Stimulated activated memory B cell treated with anti-CD40 and anti-IgM and Interleukin-4, amounts not matched to agents 10 μg/mL and 1 μg/mL and 100 μg/mL, for 72 hours (primary cell): ENCODE measurements at places on chromosomes 5 and 9.
A peak's percentile ranks its signal among the peaks of the same experiment; 100 is the strongest.

DNA sequence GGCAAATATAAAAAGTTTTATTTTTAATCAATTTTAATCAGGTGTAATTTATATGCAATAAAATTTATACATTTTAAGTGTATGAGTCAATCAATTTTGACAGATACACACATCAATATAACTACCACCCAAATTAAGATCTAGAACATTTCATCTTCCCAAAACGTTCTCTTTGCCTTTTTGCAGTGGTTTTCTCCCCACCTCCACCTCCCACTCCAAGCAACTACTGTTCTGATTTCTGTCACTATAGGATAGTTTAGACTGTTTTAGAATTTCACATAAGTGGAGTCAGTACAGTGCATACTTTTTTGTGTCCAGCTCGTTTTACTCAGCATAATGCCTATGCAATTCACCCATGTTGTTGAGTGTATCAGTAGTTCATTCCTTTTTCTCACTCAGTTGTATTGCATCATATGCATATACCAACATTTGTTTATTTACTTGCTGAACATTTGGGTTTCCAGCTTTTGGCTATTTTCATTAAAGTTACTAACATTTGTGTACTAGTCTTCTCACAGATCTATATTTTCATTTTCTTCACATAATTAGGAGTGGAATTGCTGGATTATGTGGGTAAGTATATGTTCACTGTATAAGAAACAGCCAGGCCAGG lies 52.2 kb upstream of the DHFR start:
- no peak overlapping the region for H3K4me3 ChIP-seq
- no peak overlapping the region for H3K27ac ChIP-seq
- peaks cover 45% of the 10 kb centered on the region for H3K36me3 ChIP-seq

- peak overlapping the region; percentile 91 for H3K27ac ChIP-seq
- peak overlapping the region; percentile 19 for H3K4me3 ChIP-seq
- no peak for ATAC-seq
- peaks cover 81% of the 10 kb centered on the region for H3K36me3 ChIP-seq
Observed at GRCh38 chr9:36937346-36937745, 96.7 kb downstream of the PAX5 start.

DNA sequence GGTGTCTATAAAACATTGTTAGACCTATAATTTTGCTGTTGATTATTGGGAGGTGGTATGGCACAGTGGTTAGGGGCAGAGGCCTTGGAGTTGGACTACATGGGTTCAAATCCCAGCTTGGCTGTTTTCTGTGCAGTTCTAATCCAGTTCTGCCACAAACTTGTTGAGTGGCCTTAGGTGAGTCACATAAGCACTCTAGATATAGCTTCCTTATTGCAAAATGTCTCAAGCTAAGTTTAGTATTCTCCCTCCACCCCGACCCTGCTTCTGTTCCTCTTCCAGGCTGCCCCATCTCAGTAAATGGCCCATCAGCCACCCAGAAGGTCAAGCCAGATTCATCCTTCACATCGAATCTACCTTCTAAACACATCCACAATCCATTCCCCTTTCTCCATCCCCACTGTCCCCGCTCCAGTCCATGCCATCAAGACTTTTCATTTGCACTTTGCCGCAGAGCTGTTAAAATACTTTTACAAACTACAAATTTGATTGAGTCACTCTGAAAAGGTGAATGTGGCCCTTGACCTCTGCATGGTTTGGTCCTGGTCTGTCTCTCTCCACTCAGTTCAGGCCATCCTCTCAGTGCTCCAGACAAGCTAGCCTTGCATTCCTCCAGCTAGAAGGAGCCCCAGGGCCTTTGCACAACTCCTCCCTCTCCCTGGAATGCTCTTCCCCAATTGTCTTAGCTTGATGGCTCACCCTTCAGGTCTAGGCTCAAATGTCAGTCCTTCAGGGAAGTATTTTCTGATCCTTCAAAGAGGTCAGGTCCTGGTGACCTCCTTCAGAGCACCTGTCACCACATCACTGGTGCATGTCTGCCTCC lies 10.0 kb upstream of the HDHD3 start:
- no peak overlapping the region for H3K27ac ChIP-seq
- no peaks in the 10 kb centered on the region for H3K27me3 ChIP-seq
- no peaks in the 10 kb centered on the region for H3K4me1 ChIP-seq
- no peak overlapping the region for H3K4me3 ChIP-seq
- H3K36me3 ChIP-seq: peaks cover 47% of the 10 kb centered on the region

DNA sequence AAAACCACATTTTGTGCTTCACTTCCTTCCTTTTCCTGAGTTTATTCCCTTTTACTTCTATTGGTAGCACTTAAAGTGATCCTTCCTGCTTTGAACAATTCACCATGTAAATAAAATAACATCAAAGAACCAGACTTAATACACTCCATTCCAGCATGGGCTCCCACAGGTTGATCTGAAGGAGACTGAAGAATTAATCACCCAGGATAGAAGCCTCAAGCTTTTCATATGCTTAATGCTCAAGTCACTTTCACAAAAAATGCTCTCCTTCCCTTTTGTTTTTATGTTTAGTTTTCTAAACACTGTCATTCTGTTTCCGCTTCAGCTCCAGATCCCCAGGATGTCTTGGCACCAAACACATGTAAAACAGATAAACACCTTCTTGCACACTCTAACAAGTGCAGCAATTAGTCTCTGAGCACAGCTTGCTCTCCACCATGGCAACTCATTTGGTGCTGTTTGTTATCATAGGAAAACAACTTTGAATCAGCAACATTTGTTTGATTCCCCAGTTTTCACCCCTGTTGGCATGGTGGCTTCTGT lies 37.0 kb downstream of the DMRTA1 start:
- H3K4me3 ChIP-seq: no peak overlapping the region
- no peaks in the 10 kb centered on the region for H3K4me1 ChIP-seq
- no peak for ATAC-seq

- no peaks in the 10 kb centered on the region for H3K4me1 ChIP-seq
- no peak for ATAC-seq
- H3K27ac ChIP-seq: no peak overlapping the region
- peaks cover 69% of the 10 kb centered on the region for H3K27me3 ChIP-seq
- H3K36me3 ChIP-seq: no peaks in the 10 kb centered on the region
- H3K4me3 ChIP-seq: no peak overlapping the region
Observed at GRCh38 chr5:123080215-123080614, 8.8 kb upstream of the PRDM6 start.

DNA sequence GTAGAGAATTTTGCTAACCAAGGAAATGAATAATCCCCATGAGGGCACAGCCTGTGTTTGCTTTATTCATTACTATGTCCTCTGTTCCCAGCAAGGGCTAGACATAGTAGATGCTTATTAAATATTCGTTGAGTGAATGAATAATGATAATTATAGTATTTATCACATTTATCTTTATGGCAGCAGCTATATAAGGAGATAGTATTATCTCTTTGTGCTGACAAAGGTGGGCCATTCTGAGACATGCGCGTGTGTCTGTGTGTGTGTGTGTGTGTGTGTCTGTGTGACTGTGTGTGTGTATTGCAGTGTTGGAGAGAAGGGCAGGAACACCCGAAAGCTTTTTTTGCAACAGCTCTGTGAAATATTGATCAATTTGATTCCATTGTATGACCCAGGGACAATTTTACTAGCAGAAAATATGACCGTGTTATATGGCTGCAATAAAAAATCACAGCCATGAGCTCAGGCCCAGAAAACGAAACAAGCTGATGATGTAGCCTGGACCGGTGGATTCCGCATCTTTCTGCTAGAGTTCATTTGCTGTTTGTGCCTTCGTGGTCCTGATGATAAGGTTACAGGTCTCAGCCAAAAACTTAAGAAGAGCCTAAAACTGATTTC lies 39.8 kb downstream of the ZNF618 start:
- no peaks in the 10 kb centered on the region for H3K36me3 ChIP-seq
- H3K4me3 ChIP-seq: no peak overlapping the region
- no peak for ATAC-seq
- H3K27ac ChIP-seq: no peak overlapping the region
- no peaks in the 10 kb centered on the region for H3K4me1 ChIP-seq

- H3K27me3 ChIP-seq: no peaks in the 10 kb centered on the region
- H3K4me1 ChIP-seq: peaks cover 58% of the 10 kb centered on the region
- H3K36me3 ChIP-seq: peaks cover 89% of the 10 kb centered on the region
Observed at GRCh38 chr5:151051066-151051930, 29.5 kb downstream of the TNIP1 start.

- H3K27ac ChIP-seq: peak overlapping the region; percentile 1
- no peak for ATAC-seq
- peaks cover 7% of the 10 kb centered on the region for H3K27me3 ChIP-seq
- H3K4me1 ChIP-seq: no peaks in the 10 kb centered on the region
- H3K4me3 ChIP-seq: no peak overlapping the region
Observed at GRCh38 chr5:68049053-68049713, 166.4 kb upstream of the PIK3R1 start.

DNA sequence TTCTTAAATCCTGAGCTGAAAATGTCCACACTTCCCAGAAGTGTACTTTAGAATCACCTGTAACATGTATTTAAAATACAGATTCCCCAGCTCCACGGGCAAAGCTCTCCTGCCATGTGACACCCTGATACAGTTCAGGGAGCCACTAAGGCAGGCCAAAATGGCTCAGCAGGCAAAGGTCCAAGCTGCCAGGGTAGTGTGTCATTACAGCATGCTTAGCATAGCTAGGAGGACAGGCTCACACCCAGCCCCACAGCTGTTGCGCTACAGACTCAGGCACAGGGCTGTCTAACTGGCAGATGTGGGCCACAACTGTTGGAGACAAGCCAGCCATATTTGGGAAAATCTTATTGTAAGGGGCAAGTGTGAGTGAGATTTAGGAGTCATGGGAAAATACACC lies 73.0 kb downstream of the C9orf85 start:
- H3K4me3 ChIP-seq: no peak overlapping the region
- no peak overlapping the region for H3K27ac ChIP-seq
- H3K27me3 ChIP-seq: no peaks in the 10 kb centered on the region
- no peaks in the 10 kb centered on the region for H3K4me1 ChIP-seq

DNA sequence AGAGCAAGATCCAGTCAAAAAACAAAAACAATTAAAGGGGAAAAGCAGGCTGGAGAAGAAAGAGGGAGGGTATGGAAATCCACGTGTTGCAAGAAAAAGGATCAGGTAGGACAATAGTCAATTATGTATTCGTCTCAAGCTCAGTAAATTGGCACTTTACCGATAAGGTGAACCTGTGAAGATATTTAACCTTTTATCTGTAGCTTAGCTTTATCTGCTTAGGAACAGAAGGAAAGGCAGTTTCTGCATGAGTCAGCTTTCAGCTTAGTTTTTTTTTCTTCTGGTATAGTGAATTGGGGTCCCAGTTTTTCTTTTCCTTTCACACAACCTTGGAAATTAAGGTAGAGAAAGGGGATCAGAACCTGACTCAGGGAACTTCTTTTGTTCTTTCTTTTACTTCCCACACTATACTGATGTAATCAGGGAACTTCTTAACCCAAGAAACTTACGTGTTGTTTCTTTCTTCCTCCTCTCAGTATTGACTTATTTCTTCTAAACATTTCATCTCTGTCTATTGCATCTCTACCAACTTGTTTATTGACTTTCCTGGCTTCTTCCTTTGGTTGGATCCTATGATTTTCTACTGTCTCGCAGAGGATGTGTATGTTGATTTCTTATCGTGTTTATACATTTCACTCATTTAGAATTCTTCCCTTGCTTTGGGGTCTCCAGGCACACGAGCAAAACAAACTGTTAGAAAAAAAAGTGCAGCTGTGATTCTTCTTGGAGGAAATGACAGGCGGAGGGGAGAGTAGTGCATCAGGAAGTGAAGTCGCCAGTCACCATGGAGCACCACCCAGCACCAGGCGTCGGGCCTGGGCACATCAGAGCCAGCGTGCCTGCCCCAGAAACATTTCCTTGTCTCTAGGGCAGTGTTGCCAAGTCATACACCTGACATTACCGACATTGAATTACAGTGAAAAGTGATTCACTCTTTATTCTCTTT lies 123.0 kb upstream of the LHFPL2 start:
- peaks cover 13% of the 10 kb centered on the region for H3K36me3 ChIP-seq
- no peak for ATAC-seq
- peaks cover 31% of the 10 kb centered on the region for H3K4me1 ChIP-seq
- H3K27ac ChIP-seq: peak overlapping the region; percentile 72
- H3K27me3 ChIP-seq: no peaks in the 10 kb centered on the region
- no peak overlapping the region for H3K4me3 ChIP-seq

GRCh38 chr5:82351754-82352145 lies 73.6 kb upstream of the RPS23 start:
- no peak overlapping the region for H3K4me3 ChIP-seq
- peaks cover under 1% of the 10 kb centered on the region for H3K4me1 ChIP-seq
- H3K36me3 ChIP-seq: no peaks in the 10 kb centered on the region
- H3K27me3 ChIP-seq: peaks cover 6% of the 10 kb centered on the region

DNA sequence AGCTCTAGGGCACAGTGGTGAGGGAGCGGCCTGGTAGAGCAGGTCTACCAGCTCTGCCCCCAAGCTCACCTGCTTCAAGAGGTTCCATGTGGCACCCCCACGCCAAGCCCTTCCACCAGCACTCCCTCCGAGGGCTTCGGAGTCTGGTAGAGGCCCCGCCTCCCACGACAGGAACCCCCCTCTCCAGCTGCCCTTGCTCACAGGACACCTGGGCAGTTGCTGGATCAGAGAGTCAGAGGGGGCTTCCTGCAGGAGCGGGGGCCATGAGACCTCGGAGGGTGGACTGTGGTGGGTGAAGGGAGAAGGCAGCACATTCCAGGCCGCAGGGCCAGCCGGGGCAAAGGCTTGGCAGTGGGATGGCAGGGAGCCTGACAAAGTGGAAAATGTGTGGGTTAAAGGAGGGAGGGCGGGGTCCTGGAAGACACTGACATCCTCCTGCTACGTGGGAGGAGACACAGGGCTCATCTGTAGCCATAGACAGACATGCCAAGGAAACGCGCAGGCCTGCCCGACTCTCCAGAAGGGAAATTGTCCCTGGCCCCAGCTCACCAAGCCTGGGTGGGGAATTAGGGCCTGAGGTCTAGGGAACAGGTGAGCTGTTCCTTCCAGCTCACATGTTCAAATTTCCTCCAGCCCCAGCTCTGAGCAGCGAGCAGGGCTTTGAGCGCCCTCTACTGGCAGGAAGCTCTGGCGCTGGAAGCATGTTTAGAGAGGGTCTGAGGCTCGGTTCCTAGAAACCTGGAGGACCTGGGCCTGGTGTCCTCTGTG lies 74.2 kb downstream of the NTNG2 start:
- no peak for ATAC-seq
- H3K27ac ChIP-seq: no peak overlapping the region
- H3K27me3 ChIP-seq: peaks cover 19% of the 10 kb centered on the region
- H3K4me1 ChIP-seq: peaks cover 31% of the 10 kb centered on the region
- no peaks in the 10 kb centered on the region for H3K36me3 ChIP-seq
- no peak overlapping the region for H3K4me3 ChIP-seq

GRCh38 chr9:119792242-119792641 lies 423.0 kb upstream of the BRINP1 start:
- ATAC-seq: no peak
- peaks cover under 1% of the 10 kb centered on the region for H3K27me3 ChIP-seq
- no peaks in the 10 kb centered on the region for H3K36me3 ChIP-seq
- no peak overlapping the region for H3K4me3 ChIP-seq
- H3K27ac ChIP-seq: no peak overlapping the region
- H3K4me1 ChIP-seq: no peaks in the 10 kb centered on the region
